ENCODE measurements at places on chromosomes 2 and 18. TPM values are rescaled to one million over a fixed set of nuclear protein-coding genes. Genes with fewer than 3 reads are reported as not detected.

Gene MIB1
- 37.6 TPM for total RNA-seq

DNA sequence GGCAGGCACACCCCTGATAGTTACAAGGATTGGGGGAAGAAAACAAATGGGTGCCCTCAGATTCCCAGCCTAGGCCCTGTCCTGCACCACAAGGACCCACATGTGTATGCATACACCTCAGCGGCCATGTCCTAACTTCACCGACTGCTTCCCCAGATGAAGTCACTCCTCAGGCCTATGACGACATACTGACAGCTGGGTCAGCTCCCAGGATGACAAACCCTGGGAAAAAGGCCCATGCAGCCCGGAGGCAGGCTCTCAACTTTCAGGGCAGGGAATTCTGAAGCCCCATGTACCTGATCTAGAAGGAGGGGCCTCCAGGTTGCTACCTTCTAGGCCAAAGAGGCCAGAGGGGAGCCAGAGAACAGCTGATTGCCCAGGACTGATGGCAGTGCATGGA, 11.0 kb upstream of the PLEKHM3 start:
- H3K27ac ChIP-seq, result no peak overlapping the region
- H3K4me3 ChIP-seq, result no peak overlapping the region
- no peak for DNase-seq
- no peaks in the 10 kb centered on the region for H3K36me3 ChIP-seq
- H3K4me1 ChIP-seq, result no peaks in the 10 kb centered on the region

DNA sequence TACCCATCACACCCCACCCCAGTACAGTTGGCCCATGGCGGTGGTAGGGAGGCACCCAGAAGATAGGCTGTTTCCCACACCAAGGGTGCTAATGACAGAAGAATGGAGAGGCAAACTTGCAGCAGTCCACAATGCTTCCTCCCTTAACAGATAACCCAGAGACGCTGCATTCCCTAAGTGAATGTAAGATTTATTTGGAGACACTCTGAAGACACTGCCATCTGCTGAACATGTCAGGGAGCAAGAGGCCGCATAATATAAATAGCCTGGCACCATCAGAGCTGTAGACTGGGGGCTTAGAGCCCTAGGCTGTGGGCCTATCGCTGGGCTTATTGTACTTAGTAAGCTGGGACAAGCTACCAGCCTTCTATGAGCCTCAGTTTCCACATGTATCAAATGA, 2.2 kb upstream of the IWS1 start:
- H3K4me3 ChIP-seq, result no peak overlapping the region
- no peaks in the 10 kb centered on the region for H3K36me3 ChIP-seq
- H3K4me1 ChIP-seq, result peaks cover 26% of the 10 kb centered on the region
- H3K27me3 ChIP-seq, result no peaks in the 10 kb centered on the region
- no peak overlapping the region for H3K27ac ChIP-seq

DNA sequence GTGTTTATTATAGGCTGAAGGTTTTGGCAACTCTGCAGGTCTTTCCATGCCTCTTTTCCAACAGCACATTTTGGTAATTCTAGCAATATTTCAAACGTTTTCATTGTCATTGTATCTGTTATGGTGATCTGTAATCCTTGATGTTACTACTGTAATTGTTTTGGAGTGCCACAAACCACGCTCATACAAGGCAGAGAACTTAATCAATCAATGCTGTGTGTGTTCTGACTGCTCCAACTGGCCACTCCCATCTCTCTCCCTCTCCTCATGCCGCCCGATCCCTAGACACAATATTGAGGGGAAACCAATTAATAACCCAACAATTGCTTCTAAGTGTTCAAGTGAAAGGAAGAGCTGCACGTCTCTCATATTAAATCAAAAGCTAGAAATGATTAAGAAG, 32.9 kb downstream of the HDLBP start:
- H3K4me3 ChIP-seq, result no peak overlapping the region
- H3K4me1 ChIP-seq, result peaks cover 9% of the 10 kb centered on the region
- no peak overlapping the region for H3K27ac ChIP-seq
- no peaks in the 10 kb centered on the region for H3K36me3 ChIP-seq

GRCh38 chr2:105915005-105915558, 170.4 kb downstream of the NCK2 start:
- H3K36me3 ChIP-seq, result no peaks in the 10 kb centered on the region
- no peak overlapping the region for H3K27ac ChIP-seq
- H3K4me3 ChIP-seq, result no peak overlapping the region
- no peak for DNase-seq
- H3K4me1 ChIP-seq, result peaks cover 8% of the 10 kb centered on the region
- H3K27me3 ChIP-seq, result no peaks in the 10 kb centered on the region

Measured in CD4-positive, alpha-beta memory T cell (primary cell).